CD4-positive, alpha-beta T cell (primary cell): ENCODE measurements at places on chromosomes 6 and 20.

GRCh38 chr6:1279065-1279464, 32.8 kb upstream of the FOXQ1 start:
- no peak for DNase-seq

DNA sequence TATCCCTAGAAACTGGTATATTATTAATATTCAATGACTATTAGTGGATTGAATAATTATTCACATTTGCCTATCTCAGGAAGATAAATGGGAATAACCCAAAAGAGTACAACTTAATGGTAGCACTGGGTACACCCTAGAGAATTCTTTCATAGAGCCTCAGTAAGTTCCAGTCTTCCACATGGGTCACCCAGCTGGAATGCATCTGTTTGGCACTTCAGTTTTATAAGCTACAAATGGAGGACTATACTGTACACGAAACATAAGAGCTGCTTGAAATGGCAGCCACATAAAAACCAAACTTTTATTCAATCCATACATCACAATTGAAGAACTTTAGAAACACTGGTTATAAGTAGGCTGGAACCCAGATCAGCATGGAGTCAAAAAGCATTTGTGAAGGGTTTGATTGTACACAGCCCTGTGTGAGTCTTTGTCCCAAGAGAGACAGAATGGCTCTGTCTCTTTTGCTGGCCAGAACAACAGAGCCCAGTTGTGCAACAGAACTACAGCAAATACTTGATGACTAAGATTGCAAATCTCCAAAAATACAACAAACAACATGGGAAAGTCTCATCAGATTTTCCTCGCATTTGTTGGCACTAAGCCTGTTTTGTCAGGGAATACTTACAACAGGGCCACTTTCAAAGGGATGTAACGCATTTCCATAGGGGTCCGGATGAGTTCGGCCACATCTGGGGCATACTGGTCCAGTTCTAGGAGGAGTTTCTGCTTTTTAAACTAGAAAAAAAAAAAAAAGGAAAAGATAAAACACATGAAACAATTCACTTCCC, 39.5 kb downstream of the PIGU start:
- DNase-seq = no peak

DNA sequence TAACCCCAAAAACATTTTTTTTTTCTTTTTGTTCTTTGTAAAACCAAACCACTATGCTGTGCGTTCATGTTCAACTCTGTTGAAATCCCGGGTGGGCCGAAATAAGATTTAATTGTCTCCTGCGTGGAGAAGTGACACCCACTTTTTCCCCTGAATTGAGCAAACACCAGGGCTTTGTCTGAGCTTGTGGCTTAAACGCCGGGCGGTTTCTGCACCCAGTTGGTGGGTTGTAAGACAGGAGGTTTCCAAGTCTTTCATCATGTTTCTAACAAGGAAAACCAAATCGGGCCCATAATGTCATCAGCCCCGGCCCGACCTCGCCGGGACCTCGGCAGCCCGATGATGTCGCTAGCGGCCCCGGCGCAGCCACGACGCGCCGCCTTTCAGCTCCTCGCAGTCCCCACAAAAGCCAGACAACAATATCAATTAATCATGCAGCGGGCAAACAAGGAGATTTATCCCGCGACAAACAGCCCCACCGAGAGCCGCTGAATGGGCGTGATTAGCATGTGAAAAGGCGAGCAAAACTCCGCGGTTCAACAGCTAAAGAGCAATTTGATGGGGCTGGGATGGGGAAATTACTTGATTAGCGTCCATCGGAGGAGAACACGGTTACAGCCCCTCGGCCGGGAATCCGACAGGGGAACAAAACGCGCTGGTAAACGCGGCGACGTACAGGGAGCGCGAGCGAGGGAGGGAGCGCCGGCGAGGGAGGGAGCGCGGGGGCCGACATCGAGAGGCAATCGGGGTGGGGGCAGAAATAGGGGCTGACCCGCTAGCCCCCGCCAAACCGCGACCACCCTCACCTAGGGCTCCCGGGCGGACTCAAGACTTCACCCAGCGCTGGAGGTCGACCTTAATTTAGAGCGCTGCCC, 5.3 kb downstream of the LINC00237 start:
- no peak for DNase-seq

DNA sequence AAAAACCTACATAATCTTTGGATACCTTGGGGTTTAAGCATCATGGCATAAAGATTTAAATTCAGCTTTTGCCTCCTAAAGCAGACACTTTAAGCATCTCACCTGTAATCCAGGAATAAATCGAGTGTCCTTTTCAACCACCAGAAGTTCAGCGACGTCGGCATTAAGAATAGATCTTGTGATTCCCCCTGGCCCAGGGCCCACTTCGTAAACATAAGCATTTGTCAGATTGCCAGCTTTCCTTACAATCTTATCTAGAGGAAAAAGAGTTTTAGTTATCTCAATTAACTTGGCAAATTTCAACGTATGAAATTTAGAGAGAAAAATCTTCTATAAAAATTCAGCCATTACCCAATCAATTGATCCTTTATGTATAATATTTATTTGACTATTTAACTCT, 3.2 kb downstream of the TFB1M start:
- no peak for DNase-seq

GRCh38 chr6:142266060-142266459, 35.7 kb upstream of the ADGRG6 start:
- no peak for DNase-seq

- DNase-seq = no peak
Observed at GRCh38 chr20:5261763-5262162, 55.0 kb downstream of the PROKR2 start.

GRCh38 chr6:37259191-37259590, 1.2 kb upstream of the TMEM217 start:
- no peak for DNase-seq

DNA sequence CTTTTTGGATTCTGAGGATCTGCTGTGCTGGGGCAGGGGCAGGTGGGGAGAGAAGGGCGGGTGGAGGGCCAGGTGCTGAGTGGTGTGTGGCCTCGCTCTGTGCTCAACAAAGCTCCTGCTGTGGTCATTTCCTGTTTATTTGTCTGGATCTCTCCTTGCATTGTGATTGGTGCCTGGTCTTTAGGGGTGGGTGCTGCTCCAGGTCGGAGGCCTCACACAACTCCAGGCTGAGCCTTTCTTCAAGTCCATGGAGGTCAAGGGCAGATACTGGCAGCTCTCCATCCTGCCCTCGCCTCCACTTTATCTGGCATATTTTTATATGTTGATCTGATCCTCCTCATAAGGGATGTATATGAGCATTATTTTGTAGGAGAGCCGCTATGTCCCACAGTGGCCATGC, 36.2 kb downstream of the HLA-F start:
- DNase-seq = no peak

DNA sequence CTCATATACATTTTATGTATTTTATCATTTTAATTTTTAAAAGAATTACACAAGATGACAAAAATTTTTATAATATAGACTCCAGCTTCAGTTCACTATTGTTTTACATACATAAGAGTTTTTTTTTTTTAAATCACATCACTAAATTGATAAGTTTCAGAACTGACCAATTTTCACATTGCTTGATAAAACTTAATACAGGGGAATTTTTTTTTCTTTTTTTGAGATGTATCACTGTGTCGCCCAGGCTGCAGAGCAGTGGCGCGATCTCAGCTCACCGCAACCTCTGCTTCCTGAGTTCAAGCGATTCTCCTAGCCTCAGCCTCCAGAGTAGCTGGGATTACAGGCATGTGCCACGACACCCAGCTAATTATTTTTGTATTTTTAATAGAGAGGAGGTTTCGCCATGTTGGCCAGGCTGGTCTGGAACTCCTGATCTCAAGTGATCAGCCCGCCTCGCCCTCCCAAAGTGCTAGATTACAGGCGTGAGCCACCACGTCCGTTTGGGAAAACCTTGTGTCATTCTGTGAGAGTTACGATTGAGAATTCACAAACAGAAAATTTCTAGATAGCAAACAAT, 36.6 kb upstream of the BTN3A2 start:
- no peak for DNase-seq

- DNase-seq = no peak
Observed at GRCh38 chr6:29528300-29528931, 31.1 kb downstream of the UBD start.

DNA sequence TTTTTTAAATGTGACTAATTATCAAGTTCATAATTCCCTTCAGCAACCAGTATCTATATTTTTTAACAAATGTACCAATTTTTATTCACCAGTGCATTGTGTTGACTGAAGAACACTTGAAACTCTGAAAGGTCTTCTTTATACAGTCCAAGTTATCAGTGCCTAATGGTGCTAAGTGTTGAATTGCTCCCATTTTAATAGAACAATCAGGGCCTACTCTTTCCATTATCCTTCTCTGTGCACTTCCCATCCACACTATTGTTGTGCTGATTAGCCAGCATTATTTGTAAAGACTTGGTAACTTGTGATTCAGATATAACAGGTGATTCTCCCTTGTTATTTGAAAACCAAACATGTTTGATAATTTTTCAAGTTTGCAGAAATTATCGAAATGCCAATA, 1209.7 kb upstream of the MAP3K7 start:
- DNase-seq = no peak

GRCh38 chr6:137490961-137491360, 3.2 kb downstream of the OLIG3 start:
- DNase-seq = no peak

DNA sequence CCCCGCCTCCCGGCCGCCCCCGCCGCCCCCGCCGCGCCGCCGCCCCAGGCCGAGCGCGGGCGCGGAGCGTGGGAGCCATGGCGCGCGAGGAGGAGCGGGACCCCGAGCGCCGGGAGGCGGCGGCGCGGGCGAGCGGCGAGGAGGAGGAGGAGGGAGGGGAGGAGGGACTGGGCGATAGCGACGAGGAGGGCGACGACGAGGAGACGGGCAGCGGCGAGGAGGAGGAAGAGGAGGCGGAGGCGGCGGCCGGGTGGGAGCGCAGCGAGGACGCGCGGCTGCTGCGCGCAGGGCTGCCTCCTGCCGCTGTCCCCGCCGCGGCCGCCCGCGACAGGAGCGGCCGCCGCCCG, at the start of gene SLC24A3:
SLC24A3 (plus strand) TSS at position 174 of the 347 bp plus-strand sequence.
- DNase-seq = no peak

DNA sequence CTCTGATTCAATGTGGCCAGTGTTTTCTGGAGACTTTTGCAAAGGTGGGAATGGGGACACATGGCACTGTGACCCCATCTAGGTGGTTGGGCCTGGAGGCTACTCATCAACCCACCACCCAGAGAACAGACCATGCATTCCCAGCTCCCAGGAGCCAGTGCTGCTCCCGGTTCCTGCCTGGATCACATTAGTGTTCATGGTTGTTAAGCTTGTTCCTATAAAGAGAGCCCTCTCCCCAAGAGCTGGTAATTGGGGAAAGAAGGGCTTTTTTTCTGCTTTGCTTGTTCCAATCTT, 102.0 kb downstream of the PHACTR3 start:
- DNase-seq = no peak

DNA sequence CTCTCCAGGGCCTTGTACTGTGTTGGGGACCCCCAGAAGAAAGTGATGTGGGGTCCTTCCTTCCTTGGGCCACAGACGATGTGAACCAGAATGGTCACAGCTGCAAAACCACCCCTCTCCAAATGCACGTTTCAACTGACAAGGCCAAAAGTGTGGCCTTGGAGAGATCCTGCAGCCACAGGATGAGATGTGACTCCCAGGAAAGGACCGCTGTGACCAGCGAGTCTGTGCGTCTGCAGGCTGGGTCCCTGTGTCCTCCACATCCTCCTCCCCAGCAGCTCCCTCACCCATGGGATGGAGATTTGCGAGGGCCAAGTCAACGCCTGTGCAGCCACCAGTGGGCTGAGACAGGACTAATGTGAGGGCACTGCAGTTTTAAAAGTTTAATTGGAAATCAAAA, 247.0 kb downstream of the ERMARD start:
- DNase-seq = no peak

DNA sequence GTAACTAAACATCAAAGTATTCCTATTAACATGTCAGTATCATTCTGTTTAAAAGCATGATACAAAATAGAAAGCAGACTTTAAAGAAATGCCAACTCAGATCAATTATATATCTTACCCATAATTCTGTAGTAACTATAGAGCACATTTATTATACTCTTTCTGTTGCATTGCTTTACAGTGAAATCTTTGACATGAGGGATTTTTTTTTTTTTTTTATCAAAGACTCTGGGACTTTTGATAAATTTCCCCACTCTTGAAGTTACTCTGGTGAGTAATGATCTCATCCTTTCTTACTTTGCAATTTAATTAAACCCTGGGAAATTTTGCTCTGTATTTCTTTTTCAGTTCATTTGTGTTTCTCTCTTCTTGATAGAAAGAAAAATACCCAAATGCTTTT, 17.4 kb downstream of the ADGRF4 start:
- DNase-seq = no peak

DNA sequence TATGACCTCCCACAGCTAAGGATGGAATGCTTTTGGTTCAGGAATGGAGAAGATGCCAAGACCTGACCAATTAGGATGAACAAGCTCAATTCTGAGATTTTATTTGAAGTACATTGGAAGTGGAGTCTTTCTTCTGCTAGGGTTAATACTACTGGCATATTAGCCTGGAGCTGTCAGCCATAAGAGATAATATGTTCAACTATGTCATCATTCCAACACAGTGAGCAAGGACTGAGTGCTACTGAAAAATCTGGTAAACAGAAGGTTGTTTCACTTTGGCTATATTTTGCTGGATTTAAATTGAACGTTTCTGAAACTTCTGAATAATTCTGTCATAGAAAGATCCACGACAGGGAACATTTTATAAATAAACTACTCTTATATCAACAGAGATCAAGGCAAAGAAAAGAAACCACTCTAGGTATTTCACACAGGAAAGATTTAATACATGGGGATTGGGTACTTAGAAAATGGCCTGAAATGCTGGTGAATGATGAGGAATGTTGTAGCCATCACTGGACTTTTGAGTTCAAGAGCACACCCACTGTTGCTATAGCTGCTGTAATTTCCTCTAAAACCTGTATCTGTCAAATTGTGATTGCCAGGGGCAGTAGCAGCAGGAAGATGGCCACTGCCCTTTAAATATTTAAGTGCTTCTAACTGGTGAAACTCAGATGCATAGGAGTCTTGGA, 200.5 kb downstream of the PLCB4 start:
- no peak for DNase-seq

GRCh38 chr20:4691753-4692152, 30.0 kb upstream of the PRND start:
- DNase-seq = no peak

DNA sequence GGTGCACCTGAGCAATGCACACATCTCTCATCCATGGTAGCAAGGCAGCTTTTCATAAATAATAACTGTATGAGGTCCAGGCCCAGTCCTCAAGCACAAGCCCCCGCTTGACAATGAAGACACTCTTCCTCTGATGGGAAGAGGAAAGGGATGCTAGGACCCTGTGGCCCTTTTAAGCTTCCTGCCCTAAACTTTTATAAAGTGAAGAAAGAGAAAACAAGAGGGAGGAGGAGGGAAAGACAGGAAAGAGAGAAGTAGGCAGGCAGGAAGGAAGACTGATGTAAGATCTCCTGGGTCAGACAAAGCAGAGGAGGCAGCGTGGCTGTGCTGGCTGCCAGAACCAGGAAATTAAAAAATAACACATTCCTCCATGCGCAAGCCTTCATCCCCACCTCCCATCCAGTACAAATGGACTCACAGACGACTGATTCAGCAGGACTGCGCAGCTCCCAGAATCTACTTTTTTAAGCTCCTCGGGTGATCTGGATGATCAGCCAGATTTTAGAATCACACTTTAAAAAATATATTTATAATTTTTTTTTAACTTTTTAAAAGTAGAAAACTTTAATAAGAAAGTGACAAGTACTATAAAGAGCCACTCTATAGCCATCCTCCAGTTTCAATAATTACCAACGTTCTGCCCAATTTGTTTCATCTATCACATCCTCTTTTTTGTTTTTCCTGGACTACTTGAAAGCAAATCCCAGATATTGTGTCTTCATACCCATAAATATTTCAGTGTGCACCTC, 16.5 kb downstream of the TNFAIP3 start:
- no peak for DNase-seq
